H1 (cell line): ENCODE measurements at places on chromosomes 2 and 18. TPM values are rescaled to one million over a fixed set of nuclear protein-coding genes. Genes with fewer than 3 reads are reported as not detected.

The PXDN gene
- 131 and 141 TPM in 2 replicates for total RNA-seq

The NTSR2 gene
- not detected in 2 replicates for total RNA-seq

The CTAGE1 gene
- total RNA-seq, result not detected in 2 replicates

The PLCD4 gene
- total RNA-seq, result 0.50 and 0.61 TPM in 2 replicates

The KCNS3 gene
- total RNA-seq, result 20.5 and 22.7 TPM in 2 replicates

The CIDEA gene
- not detected in 2 replicates for total RNA-seq

The MYCN gene
- 137 and 142 TPM in 2 replicates for total RNA-seq

The BCS1L gene
- 22.0 and 23.7 TPM in 2 replicates for total RNA-seq

The APLF gene
- 4.4 and 4.9 TPM in 2 replicates for total RNA-seq

The STARD6 gene
- not detected in 2 replicates for total RNA-seq

GRCh38 chr18:9356976-9357375, 22.4 kb downstream of the TWSG1 start:
- H3K4me1 ChIP-seq, result no peaks in the 10 kb centered on the region
- no peaks in the 10 kb centered on the region for H3K27me3 ChIP-seq
- no peaks in the 10 kb centered on the region for H3K36me3 ChIP-seq
- no peak overlapping the region for H3K4me3 ChIP-seq
- no peak for DNase-seq

DNA sequence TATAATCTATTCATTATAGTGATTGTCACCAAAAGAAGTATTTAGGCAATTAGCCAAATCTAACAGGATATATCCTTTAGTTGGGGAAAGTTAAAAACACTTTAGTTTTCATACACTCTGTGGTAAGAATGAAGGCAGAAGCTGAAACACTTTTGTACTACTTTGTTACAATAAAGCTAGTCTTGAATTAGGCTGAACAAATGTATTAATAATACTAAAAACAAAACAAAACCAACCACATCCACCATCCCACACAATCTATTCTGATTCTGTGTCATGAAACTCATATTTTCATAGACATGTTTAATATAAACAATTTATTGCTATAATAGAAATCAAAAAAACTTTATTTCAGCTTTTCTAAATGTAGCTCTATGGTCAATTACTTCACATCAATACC, 508.8 kb downstream of the ZEB2 start:
- no peaks in the 10 kb centered on the region for H3K4me1 ChIP-seq
- H3K27ac ChIP-seq, result no peak overlapping the region
- H3K4me3 ChIP-seq, result no peak overlapping the region
- no peaks in the 10 kb centered on the region for H3K36me3 ChIP-seq

- DNase-seq, result no peak
- H3K36me3 ChIP-seq, result no peaks in the 10 kb centered on the region
- peaks cover 4% of the 10 kb centered on the region; the same call in 1 of the 2 replicates for H3K27me3 ChIP-seq
- H3K4me1 ChIP-seq, result peaks cover 4% of the 10 kb centered on the region
- H3K4me3 ChIP-seq, result no peak overlapping the region
Observed at GRCh38 chr18:832085-832681, 20.1 kb upstream of the YES1 start.

GRCh38 chr2:59033661-59034060, 792.5 kb upstream of the FANCL start:
- H3K4me1 ChIP-seq, result no peaks in the 10 kb centered on the region
- no peak overlapping the region for H3K27ac ChIP-seq
- no peaks in the 10 kb centered on the region for H3K27me3 ChIP-seq

DNA sequence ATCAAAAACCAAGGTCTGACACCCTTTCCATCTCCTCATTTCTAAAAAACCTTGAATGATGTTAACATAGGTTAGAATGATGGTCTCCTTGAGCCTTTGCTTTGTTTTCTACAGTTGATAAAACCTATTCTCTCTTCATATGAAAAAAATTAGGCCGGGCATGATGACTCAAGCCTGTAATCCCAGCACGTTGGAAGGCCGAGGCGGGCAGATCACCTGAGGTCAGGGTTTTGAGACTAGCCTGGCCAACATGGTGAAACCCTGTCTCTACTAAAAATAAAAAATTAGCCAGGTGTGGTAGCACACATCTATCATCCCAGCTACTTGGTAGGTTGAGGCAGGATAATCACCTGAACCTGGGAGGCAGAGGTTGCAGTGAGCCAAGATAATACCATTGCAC, 49.4 kb downstream of the CCDC88A start:
- H3K4me1 ChIP-seq, result no peaks in the 10 kb centered on the region
- no peaks in the 10 kb centered on the region for H3K27me3 ChIP-seq
- H3K4me3 ChIP-seq, result no peak overlapping the region
- no peak for DNase-seq
- H3K27ac ChIP-seq, result no peak overlapping the region
- no peaks in the 10 kb centered on the region for H3K36me3 ChIP-seq

- no peak overlapping the region for H3K27ac ChIP-seq
- no peak for DNase-seq
- H3K36me3 ChIP-seq, result no peaks in the 10 kb centered on the region
- no peaks in the 10 kb centered on the region for H3K27me3 ChIP-seq
Observed at GRCh38 chr2:218298314-218298875, 6.1 kb upstream of the TMBIM1 start.

DNA sequence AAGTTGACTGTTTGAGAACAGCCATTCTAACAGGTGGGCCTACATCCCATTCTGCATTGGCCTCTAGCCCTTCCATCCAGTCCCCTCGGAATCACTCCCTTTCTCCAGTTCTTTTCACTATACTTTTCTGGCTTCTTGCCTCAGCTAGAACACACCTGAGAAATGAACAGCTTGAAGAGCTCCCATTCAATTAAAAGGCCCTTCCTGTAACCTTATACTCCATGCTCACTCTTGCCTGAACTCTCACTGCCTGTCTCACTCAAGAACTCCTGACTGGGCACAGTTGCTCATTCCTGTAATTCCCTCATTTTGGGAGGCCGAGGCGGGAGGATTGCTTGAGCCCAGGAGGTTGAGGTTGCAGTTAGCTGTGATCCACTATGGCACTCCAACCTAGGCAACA, 23.6 kb downstream of the CHRNA1 start:
- H3K4me3 ChIP-seq, result no peak overlapping the region
- no peaks in the 10 kb centered on the region for H3K4me1 ChIP-seq
- H3K36me3 ChIP-seq, result no peaks in the 10 kb centered on the region

- no peak for DNase-seq
- H3K27me3 ChIP-seq, result peaks cover 1% of the 10 kb centered on the region
- no peaks in the 10 kb centered on the region for H3K36me3 ChIP-seq
- no peak overlapping the region for H3K4me3 ChIP-seq
- no peak overlapping the region for H3K27ac ChIP-seq
Observed at GRCh38 chr18:58638441-58638840, 9.6 kb upstream of the ALPK2 start.

GRCh38 chr18:68494802-68495581, 219.9 kb downstream of the TMX3 start:
- no peak for DNase-seq
- H3K36me3 ChIP-seq, result no peaks in the 10 kb centered on the region
- H3K4me1 ChIP-seq, result peaks cover 2% of the 10 kb centered on the region; the same call in 1 of the 2 replicates
- no peak overlapping the region for H3K4me3 ChIP-seq

GRCh38 chr2:118593257-118593656, 254.2 kb downstream of the EN1 start:
- no peaks in the 10 kb centered on the region for H3K4me1 ChIP-seq
- H3K36me3 ChIP-seq, result no peaks in the 10 kb centered on the region
- H3K4me3 ChIP-seq, result no peak overlapping the region

DNA sequence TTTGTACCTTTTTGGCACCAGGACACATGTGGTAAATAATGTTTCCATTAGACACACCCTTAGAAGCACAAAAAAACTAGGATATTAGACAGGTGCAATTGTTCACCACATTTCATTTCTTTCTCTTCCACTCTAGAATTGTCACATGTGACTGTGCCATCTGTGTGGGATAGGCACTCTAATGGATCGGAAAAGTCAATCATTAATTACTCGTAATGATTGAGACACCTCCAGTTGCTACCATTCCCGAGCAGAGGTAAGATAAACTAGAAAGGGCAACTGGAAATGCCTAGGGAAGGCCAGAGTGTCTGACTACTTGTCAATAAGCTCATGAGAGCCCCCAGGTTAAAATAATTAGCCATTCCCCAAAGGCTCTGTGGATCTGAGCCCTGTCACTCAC, 59.9 kb downstream of the METTL4 start:
- no peaks in the 10 kb centered on the region for H3K27me3 ChIP-seq
- no peaks in the 10 kb centered on the region for H3K36me3 ChIP-seq
- H3K27ac ChIP-seq, result no peak overlapping the region
- DNase-seq, result no peak
- H3K4me3 ChIP-seq, result no peak overlapping the region

GRCh38 chr2:47664817-47665216, 118.1 kb upstream of the MSH6 start:
- no peak for DNase-seq
- H3K27me3 ChIP-seq, result no peaks in the 10 kb centered on the region
- no peak overlapping the region for H3K27ac ChIP-seq
- peaks cover 2% of the 10 kb centered on the region; the same call in 1 of the 2 replicates for H3K4me1 ChIP-seq
- H3K4me3 ChIP-seq, result no peak overlapping the region

- H3K36me3 ChIP-seq, result peaks cover 17% of the 10 kb centered on the region; the same call in 1 of the 2 replicates
- H3K27ac ChIP-seq, result no peak overlapping the region
- DNase-seq, result no peak
- H3K4me1 ChIP-seq, result no peaks in the 10 kb centered on the region; the same call in 1 of the 2 replicates
Observed at GRCh38 chr2:5695654-5696403, 3.6 kb downstream of the SOX11 start.

GRCh38 chr2:58644451-58644850, 403.3 kb upstream of the FANCL start:
- DNase-seq, result no peak
- no peaks in the 10 kb centered on the region for H3K36me3 ChIP-seq
- H3K27ac ChIP-seq, result no peak overlapping the region
- no peaks in the 10 kb centered on the region for H3K27me3 ChIP-seq
- H3K4me3 ChIP-seq, result no peak overlapping the region

DNA sequence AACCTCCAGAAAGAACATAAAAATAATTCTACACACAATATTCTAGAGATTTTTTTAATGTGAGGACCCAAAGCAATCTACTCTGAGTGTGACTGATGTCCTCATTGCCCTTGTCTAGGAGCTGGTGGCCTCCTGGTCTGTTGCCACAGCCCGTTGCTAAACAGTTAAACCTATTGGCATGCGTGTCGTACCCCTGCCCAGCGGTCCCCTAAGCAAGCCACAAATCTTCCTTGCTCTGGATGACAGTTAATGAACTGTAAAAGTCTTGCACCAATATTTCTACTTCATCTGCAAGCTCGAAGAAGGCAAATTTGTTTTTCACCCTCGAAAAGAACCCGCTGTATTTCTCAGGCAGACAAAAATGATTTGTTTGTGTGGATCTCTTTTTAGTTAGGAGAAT, 489.1 kb upstream of the MEX3C start:
- no peak for DNase-seq
- no peaks in the 10 kb centered on the region for H3K4me1 ChIP-seq
- no peaks in the 10 kb centered on the region for H3K36me3 ChIP-seq
- H3K4me3 ChIP-seq, result no peak overlapping the region
- H3K27ac ChIP-seq, result no peak overlapping the region
- no peaks in the 10 kb centered on the region for H3K27me3 ChIP-seq

DNA sequence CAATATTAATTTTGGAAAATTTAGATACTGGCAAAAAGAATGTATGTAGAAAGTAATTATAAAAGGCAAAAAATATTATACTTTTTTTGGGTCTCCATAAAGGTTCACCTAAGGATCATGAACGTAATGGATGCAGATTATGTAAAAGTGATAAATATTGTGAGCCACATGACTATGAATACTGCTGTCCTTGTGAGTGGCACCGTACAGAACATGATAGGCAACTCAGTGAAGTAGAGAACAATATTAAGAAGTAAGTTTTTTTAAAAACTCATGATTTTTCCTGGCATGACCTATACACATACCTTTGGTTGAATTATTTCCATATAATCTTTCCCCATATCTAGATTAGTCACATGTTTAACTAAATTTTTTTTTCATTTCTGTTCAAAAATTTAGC, 18.6 kb downstream of the GEN1 start:
- DNase-seq, result no peak
- H3K4me3 ChIP-seq, result no peak overlapping the region
- no peaks in the 10 kb centered on the region for H3K4me1 ChIP-seq
- H3K27me3 ChIP-seq, result no peaks in the 10 kb centered on the region
